Psoas muscle (tissue), 8 donors: ENCODE measurements at places on chromosomes 5 and 9. TPM values are rescaled to one million over a fixed set of nuclear protein-coding genes. Genes with fewer than 3 reads are reported as not detected.
A peak's percentile ranks its signal among the peaks of the same experiment; 100 is the strongest.

DNA sequence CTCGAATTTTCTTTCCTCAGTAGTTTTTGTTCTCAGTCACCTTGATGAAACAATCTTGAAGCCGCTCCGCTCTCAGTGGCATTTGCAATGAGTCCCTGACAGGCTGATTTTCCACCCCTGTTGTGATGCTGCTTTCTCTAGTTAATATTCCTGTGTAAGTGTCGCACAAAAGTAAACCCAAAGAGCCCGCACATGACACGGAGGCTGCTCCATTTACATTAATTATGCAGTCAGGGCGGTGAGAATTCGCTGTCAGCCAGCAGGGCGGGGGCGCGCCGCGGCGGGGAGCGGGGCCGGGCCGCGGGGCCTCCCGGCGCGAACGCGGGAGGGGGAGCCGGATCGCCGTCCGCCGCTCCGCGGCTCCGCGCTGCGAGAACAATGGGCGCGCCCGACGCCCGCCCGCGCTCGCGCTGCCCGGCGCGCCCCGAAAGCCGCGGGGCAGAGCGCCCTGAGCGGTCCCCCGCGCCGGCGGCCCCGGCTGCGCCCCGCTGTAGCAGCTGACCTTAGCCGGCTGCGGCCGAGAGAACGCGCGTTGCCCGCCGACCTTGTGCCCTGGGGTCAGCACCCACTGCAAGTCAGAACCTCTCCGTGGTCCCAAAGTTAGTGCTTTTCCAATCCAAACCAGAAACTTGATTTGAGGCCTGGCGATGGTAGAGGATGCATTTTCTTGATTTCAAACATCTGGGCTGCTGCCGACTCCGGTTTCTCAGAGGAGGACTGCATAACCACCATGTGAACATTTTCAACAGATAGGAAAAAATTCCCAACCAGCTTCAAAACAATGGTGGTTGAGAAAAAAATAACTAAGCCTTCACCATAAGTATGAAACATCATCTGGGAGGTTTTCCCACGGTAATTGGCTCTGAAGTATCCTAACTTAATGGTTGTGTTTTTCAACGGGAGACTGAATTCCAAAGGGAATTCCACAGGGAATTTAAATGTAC lies 142.6 kb downstream of the PBX3 start:
- DNase-seq = peak; percentile 25

GRCh38 chr5:81854915-81855314 lies 104.0 kb upstream of the SSBP2 start:
- DNase-seq = no peak

DNA sequence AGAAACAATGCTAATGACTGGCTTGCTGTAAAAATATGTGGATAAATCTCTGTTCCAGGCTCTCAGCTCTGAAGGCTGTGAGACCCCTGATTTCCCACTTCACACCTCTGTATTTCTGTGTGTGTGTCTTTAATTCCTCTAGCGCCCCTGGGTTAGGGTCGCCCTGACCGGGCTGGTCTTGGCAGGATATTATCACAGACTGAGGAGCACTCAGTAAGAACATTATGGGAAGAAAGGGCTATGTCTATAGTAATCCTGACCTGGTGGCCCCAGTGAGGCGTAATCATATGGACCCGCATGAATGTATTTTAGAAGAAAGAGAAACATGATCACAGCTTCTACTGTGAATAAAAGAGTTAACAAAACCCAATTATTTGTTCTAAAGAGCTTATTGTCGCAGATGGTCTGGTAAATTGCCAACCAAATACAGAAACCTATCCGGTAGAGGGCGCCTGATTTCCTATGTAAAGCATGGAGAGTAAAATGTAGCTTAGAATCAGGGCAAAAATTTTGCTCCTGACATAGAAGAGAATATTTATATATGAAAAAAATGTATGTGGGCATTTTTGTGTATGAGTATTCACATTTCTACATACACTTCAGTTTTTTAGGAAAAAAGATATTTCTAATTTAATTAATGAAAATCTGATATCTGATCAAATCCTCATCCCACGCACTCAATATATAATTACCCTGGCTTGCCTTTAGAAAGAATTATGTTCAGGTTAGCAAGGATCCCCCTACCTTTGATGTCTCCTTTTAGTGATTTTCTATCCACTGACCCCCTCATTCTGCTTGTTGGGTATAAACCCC lies 5.8 kb upstream of the IFNA1 start:
- DNase-seq = no peak

- DNase-seq = peak; percentile 13
Observed at GRCh38 chr5:171427318-171428167, 8.1 kb downstream of the FGF18 start.

- no peak for DNase-seq
Observed at GRCh38 chr5:115372146-115372545, 75.7 kb upstream of the CCDC112 start.

DNA sequence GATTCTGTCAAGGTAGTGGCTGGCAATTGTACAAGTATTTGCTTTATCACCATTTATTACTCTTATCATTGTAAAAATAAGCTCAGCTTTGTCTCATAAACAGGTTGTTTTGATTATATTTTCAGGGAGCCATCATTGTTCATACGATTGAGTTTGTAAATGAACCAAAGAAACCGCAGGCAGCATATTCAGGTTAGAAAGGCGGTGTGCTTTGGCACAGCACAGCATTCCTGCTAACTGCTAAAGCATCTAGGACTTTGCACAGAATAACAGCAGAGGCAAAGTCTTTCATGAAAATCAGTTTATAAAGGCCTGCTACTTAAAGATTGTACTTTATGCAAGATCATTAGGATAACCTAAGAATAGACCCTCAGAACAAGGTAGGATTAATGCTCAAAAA lies 281.5 kb upstream of the SLC24A2 start:
- no peak for DNase-seq

DNA sequence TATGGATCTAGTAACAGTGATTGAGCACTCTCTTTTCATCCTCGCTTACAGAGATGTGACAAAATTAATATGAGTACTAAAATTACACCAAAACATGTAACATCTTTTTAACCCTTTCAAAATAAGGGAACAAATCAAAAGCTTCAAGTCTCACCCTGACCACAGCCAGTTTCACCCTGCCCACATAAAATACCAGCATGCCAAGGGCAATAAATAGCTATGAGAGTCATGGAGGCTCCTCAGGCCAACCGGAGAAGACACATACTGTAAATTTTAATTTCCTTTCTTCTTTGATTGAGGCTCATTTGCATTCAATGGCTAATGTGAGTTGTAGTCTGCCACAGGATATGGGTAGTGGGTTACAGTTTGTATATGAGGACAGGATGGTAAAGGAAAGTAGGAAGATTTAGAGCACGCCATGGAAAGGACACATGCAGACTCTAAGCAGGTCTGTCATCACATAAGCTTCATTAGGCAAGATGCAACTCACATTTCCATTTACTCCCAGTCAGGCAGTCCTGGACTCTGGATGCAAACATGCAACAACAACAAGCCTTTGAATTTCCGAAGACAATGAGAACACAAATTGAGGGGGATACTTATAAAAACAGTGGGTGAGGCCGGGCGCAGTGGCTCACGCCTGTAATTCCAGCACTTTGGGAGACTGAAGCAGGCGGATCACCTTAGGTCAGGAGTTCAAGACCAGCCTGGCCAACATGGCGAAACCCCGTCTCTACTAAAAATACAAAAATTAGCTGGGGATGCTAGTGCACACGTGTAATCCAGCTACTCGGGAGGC lies 11.3 kb downstream of the IL4 start:
- DNase-seq = no peak

DNA sequence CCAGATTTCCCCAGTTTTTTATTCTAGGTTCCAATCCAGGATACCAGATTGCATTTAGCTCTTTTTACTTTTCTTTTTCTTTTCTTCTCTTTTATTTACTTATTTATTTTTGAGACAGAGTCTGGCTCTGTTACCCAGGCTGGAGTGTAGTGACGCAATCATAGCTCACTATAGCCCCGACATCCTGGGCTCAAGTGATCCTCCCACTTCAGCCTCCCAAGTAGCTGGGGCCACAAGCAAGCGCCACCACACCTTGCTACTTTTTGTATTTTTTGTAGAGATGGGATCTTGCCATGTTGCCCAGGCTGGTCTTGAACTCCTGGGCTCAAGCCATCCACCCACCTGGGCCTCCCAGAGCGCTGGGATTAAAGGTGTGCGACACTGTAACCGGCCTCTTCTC lies 48.4 kb downstream of the GSN start:
- DNase-seq = no peak

DNA sequence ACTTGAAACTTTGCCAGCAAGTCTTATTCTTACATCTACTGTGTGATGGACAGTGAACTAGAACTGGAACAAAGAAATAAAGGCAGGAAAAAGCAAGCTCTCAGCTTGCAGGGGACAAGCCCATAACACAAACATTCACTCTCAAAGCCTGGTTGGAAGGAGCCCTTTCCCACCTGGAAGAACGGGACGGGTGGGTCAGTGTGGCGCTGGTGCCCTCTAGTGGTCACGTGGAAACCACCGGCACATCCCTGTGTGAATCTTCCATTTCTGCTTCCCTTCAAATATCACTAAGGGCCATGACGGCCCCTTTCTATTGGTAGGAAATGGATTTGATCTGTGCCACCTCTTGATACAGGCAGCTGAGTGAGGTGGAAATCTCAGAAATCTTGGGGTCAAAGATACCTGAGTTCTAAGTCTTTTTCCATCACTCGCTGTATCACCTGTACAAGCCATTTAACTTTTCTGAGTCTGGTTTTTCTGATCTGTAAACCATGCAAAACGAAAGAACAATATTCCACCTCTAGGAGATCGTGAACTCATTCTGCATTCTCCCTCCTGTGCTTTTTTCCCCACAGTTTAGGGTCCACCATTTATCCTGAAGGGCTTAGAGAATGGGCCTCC lies 211.6 kb downstream of the MSX2 start:
- peak; percentile 57 for DNase-seq

- peak; percentile 83 for DNase-seq
Observed at GRCh38 chr9:130461218-130461630, 16.5 kb downstream of the ASS1 start.

DNA sequence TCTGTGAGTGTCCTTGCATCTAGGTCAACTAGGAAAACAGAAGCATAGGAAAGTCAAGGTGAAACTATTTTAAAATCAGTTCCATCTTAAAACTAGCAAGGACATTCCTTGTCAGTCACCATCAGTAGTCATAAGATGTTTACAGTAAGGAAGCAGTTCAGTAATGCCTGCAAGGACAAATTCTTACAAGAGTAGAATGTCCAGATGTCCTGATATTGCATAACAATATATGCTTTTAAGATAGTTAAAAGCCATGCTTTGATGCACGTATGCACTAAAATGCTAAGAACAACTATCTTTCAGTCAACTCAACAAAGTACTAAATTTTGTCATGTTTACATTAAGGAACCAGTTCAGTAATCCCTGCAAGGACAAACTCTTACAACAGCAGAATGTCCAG lies 11.3 kb upstream of the SVEP1 start:
- no peak for DNase-seq

CTXN3 gene
- total RNA-seq = not detected

LOX gene
- 3.0 TPM for total RNA-seq

ENTREP1 gene
- 35.7 TPM for total RNA-seq

F12 gene
- not detected for total RNA-seq

GPR150 gene
- total RNA-seq = not detected
